Right forelimb (tissue), 1 donor: ENCODE measurements at places on chromosomes 2 and 18.
A peak's percentile ranks its signal among the peaks of the same experiment; 100 is the strongest.

DNA sequence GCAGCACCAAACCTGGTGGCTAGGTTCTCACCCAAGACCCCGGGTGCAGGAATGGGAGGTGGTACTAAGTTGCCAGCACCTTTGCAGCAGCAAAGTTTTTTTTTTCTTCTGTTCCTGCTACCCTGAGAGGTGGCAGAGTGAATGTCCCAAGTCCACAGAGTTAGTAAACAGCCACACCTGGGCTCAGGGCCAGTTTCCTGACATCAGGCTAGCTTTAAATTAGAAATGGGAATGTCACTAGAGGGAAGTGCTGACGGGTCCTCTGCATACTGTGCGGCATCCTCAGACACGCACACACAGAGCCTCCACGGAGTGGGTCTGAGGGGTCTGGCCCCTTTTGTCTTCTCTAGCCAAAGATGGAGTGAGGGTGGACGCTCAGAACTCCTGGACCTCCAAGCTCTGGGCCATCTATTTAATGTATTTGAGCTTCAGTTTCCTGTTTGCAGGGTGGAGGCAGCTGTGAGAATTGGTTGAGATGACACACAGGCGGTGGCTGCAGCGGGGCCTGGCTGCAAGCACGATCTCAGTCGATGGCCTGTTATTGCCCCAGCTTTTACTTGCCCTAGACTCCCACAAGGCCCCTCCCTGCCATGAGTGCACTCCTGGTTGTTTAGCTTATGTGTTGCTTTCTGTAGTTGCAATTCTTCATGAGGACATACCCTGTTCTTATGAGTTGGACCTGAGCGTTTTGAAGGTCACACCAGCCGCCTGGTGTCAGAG is 751.4 kb upstream of the HS6ST1 start:
- no peak for DNase-seq

- DNase-seq, result no peak
Observed at GRCh38 chr2:217851191-217852020, 151.4 kb downstream of the TNS1 start.

GRCh38 chr2:169790581-169790980 is 8.1 kb upstream of the SSB start:
- no peak for DNase-seq

- DNase-seq, result no peak
Observed at GRCh38 chr2:28247734-28248133, 144.9 kb upstream of the FOSL2 start.

DNA sequence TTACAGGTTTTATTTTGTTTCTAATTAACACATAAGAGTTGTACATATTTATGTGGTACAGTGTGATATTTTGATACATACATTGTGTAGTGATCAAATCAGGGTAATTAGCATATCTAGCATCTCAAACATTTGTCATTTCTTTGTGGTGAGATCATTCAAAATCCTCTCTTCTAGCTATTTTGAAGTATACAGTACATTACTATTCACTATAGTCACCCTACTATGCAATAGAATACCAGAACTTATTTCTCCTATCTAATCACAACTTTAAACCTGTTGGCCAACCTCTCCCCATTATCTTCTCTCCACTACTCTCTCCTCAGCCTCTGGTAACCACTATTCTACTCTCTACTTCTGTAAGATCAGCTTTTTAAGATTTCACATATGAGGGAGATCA is 325.8 kb downstream of the CYP26B1 start:
- no peak for DNase-seq

- no peak for DNase-seq
Observed at GRCh38 chr2:235940330-235940729, 227.9 kb downstream of the GBX2 start.

DNA sequence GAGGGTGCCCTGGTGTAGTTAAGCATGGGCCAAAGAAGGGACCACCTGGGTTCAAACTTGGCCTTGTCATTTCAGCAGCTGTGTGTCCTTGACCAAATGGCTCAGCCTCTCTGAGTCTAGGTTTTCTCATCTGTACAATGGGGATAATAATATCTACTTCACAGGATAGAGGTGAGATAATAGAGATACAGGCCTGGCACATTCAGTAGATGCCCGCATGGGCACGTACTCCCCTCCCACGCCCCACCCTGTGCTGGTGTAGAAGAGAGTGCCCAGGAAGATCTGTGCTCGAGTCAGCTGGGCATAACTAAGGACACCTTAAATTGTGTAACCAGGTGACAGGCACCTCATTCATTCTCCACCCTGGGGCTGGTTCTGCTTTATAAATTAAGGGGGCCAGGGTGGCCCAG is 8.4 kb upstream of the TMEM185B start:
- DNase-seq, result no peak

GRCh38 chr2:176781570-176782217 is 430.9 kb upstream of the HNRNPA3 start:
- DNase-seq, result no peak

DNA sequence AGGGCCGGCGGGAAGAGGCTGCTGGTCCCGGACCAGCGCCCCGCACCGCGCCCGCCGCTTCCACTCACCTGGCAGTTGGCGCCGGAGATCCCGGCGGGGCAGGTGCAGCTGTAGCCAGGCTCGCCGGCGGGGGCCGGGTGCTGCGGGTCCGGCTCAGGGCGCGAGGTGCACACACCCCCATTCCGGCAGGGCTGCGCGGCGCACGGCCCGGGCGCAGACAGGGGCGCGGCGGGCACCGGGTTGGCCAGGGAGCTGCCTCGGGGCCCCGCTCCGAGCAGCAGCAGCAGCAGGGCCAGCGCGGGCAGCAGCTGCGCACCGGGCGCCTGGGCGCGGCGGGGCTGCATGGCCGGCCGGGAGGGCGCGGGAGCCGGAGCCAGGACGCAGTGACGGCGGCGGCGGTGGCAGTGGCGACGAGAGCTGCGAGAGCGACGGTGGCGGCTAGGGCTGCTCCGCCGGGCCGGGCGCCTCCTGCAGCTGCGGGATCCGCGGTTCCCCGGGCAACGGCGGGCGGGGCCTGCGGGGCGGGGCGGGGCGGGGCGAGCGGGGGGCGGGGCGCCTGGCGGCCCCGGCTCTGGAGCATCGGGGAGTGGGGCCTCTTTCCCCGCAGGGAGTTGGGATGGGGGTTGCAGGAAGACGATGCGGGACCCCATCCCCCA is at the start of gene DNER:
Gene DNER (minus strand): TSS at position 476 of the 656 bp plus-strand sequence. CDS start 132 bp downstream, at position 344.
- peak; percentile 56 for DNase-seq

- no peak for DNase-seq
Observed at GRCh38 chr2:69830045-69830905, 815 bp downstream of the GMCL1 start.

DNA sequence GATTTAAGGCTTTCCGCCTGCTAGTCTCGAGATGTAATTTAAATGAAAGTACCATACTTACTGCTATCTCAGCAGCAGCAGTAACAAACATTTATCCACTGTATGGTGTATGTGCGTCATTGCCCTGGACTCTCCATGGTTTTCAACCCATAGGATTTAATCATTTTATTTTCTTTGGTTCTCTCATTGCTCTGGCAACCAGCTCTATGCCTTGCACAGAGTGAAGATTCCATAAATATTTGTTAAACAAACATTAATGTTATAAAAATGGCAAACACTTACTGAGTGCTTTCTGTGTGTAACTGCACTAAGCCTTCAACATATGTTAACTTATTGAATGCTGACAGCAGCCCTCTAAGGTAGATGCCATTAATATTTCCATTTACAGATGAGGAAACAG is 1.3 kb upstream of the LMAN1 start:
- DNase-seq, result no peak

DNA sequence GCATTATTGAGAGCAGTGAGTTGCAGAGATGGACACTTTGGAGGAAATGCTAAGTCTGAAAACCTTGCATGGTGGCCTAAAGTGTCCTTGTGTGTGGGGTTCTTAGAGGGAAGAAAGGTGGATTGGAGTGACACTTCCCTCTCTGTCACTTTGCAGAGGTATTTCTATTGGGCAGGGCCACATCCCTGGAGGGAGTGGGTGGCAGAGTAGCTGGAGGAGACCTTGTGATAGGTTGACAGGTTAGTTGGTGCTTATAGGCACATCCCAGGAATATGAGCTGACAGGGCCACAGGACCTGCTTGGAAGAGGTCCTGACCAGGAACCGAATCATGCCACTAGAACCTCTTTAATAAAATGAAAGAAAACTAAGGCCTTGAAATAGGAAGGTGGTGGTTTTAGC is 972 bp upstream of the IGFBP5 start:
- DNase-seq, result no peak

GRCh38 chr2:196984903-196985302 is 58.4 kb upstream of the PGAP1 start:
- DNase-seq, result no peak

DNA sequence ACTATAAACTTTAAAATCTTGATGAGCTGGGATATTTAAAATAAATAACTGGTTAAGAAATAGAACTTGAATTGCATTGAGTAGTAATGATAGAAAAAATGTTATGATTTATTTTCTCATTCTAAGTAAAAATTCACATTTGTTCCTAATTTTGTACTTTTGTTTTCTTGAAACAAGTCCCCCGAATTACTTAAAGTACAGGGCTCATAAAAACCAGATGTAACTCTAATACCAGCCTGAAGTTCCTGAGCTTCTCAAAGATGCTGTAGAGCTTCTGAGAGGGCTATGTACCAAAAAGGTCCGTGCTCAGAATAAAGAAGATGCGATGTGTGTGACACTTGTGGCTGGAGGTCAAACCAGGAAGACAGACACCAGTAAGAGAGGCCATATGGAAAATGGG is 116.1 kb upstream of the TACR1 start:
- DNase-seq, result no peak

DNA sequence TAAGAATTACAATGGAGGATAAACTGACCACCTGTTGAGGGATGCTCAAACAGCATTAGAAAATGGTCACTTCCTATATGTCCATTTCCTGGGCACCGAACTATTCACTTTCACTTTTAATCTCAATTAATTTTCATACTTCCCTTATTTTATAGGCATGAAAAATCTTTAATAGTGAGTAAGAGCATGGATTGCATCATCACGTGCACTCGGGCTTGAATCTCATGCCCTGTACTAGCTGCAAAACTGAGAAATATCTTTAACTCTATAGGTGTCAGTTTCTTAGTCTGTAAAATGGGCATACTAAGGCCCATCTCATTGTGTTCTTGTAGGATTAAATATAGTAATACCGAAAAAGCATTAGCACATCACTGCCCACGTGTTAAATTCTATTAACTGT is 183.9 kb upstream of the FIGN start:
- DNase-seq, result no peak

GRCh38 chr18:50879302-50880118 is 592 bp downstream of the ME2 start:
- DNase-seq, result no peak
